ENCODE measurements at places on chromosomes 13 and 19. TPM values are rescaled to one million over a fixed set of nuclear protein-coding genes. Genes with fewer than 3 reads are reported as not detected.

ZNF506 gene
- total RNA-seq: 56.9 TPM

NAXD gene
- 41.9 TPM for total RNA-seq

NLRP4 gene
- total RNA-seq: not detected

CRX gene
- total RNA-seq: not detected

LGALS4 gene
- 2,847 TPM for total RNA-seq

WDR88 gene
- total RNA-seq: not detected

ATXN8OS gene
- not detected for total RNA-seq

CHST8 gene
- total RNA-seq: not detected

Measured in Peyer's patch (tissue), 4 donors.